Renal cortex interstitium (tissue), 15 donors: ENCODE measurements at places on chromosomes 2 and 18.

GRCh38 chr2:222232839-222233238 lies 66.0 kb downstream of the PAX3 start:
- DNase-seq, result no peak

GRCh38 chr2:9356261-9356660 lies 67.1 kb downstream of the ITGB1BP1 start:
- no peak for DNase-seq

DNA sequence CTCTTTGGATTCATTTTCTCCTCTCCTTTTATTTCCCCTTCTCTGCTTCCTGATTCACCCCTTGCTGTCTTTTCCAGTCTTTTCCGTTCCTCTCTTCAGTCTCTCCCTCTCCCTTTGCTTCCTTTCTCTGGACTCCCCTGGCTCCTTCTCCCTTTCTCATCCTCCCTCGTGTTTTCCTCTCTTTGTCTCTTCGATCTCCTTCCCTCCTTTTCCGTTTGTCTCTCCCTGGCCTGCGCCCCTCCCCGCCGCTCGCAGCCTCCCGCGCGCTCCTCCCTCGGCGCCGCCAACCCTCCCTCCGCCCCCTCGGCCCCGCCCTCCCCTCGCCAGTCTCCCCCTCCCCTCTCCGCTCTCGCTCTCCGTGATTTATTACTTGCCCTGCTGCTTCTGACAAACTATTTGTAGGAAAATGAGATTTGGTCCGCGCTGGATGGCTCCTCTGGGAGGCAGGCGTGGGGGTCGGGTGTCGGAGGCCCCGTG lies 46.0 kb upstream of the PAX8 start:
- DNase-seq, result peak; percentile 51

DNA sequence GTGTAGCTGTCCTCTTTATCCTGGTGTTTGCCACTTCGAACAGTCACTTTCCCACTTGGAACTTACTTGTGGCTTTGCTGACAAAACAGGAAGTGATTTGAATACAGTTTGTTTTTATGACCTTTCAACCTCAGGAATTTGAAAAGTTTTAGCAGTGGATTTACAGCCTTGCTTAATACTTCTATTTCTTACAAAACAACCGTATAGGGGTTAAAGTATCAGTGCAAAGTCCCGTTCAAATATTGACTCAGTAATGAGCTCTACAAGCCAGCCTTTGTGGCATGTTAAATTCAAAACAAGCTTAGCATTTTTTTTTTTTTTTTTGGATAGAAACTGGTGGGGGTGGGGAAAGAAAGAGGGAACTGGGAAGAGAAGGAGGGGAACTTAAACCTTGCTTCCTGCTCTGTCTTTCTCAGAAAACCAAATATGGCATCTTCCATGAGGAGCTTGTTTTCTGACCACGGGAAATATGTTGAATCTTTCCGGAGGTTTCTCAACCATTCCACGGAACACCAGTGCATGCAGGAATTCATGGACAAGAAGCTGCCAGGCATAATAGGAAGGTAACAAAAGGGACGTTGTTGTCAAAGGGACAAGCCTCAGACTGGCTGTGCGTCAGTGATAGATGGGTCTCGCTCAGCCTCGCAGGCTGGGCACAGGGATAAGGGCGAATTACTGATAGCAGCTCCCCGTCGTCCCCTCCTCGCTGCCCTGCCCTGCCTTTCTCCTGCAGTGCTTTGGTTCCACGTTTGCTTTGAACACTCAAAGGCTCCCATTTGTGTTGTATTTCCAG lies at the start of gene HNMT:
Gene HNMT, plus strand, starts transcription at position 408 of the 793 bp plus-strand sequence. Its CDS starts 19 bp downstream, at position 427.
- no peak for DNase-seq

DNA sequence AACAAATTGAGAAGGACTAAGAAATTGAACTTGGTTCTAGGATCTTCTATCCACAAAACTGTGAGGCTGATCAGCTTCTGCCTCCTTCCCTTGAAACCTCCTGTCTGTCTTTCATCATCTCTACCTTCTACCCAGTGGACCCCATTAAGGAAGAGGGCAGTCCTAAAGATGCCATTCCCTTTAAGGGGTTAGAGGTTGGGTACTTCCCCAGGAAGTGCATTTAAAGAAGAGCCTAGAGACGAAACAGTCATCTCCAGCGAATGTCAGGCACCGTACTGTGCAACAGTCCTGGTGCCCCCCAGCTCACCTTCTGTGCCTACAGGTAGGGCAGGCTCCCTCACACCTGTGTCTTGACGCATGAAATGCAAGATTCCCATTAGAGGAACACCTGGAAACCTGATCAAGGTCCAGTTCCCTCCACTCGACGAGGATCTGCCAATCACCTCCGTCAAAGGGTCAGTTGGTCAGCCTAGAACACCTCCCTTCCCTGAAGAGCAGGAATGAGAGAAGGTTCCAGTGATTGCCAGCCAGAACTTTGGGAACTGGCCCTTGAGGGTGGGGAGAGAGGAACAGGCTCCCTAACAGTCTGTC lies 20.9 kb downstream of the LOXHD1 start:
- DNase-seq, result no peak
